ENCODE measurements at places on chromosomes 2 and 18.
A peak's percentile ranks its signal among the peaks of the same experiment; 100 is the strongest.

DNA sequence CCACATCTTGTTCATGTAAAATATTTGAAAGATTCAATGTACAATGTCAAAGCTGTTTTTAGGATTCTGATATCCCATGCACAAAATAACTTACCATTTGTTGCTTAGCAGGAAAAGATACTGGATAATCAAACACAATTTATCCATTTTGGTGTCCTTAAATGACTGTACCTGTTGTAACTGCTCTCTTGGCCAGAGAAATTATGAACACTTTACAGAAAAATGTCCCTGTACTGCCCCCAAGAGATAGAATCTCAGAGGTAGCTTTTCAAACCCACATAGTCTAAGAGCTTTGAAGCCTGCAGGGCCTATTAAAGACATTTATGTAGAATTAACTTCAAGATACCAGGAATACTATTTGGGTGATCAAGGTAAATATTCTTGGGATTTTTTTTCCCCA lies 12.2 kb upstream of the ME2 start:
- DNase-seq: no peak

DNA sequence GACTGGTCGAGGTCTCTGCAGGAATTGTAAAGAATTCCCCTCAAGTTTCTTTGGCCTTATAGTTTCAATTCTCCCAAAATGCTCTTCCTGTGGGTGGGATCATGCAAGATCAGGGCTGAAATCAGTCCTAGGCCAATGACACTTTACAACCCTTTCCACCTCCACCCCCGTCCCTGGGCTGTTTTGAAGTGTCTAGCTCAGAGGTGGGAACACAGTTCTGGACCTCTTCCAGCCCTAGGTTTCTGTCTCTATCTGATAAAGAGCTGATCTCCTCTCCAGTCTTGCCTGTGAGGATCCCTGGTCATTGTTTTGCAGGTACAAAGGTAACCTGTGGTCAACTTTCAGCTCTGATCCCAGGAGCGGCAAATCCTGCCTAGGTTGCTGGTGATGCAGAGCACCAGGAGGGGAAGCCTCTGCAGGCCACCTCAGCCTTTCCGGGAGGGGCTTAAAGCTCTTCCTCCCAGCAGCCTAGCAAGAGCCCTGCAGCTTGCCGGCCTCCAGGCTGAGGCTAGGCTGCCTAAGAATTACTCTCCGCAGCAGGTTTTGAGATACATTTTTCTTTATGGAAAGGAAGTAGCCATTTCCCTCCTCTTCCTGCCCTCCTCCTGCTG lies 69.8 kb upstream of the WIPF1 start:
- no peak for DNase-seq

DNA sequence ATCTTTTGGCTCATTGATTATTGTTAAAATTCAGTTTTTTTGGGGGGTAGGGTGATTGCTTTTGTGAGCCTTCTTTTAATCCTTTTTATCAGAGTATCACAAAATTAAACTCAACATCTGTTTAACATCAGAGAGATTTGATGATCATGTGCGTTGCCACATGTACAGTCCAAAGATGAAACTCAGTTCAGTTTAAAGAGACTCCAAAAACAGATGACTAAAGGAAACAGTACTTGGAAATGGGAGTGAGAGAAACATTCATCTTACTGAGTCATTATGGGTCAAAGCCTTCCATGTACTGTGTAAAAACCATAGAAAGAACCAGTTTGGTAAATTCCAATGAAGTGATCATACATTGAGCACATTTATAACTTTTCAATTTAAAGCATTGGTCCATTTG lies 53.0 kb downstream of the LYPD6 start:
- DNase-seq: no peak

GRCh38 chr18:79867666-79868065 lies 69.9 kb downstream of the KCNG2 start:
- DNase-seq: no peak

DNA sequence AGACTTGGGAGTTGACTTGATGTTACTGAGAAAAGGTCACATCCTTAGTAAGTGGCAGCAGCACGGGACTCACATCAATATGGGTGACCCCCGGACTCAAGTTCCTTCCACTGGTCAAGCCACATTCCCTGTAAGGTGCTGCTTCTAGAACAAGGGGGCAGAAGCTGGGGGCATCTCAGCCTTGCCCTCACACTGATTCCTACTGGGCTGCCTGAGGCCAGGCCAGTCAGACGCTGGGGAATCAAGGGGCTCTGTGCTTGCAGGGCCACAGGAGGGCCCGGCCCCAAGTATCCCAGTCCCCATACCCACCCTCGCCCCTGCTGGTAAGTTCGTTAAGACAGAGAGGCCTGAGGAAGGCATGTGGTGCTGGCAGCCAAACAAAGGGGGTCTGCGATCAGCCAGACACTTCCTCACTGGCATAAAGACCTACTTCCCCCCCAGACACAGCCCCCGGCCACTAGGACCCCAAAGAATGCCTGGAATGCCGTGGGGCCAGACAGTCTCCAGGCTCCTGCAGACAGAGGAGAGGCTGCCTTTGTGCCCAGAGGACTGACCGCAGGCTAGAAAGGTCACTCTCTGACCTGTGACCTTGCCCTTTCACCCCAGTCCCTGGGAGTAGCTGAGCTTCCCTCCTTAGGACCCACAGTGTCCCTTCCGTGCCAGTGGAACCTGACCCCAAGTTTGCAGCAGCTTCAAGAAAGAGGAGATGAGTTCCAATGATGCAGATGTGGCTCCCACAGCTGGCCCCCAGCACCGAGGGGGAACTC lies 83.6 kb downstream of the HS1BP3 start:
- DNase-seq: no peak

DNA sequence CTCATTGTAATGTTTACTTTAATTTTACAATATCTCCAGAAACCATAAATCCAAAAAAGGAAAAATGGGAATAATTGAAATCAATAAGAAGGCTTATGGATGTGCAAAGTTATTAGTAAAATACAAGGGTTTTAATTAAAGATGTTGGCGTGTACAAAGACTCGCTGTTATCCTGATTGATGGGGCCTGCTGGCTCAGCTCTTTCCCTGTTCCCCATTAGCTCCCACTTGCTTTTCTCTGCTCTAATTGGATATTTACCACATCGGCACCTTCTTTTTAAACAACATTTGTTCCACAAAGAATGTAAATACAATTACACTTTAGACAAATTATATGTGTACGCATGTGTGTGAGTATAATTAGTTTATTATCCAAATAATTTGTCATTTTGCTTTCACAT lies 796.6 kb downstream of the ERBB4 start:
- no peak for DNase-seq

GRCh38 chr2:42865884-42866881 lies 73.8 kb upstream of the HAAO start:
- DNase-seq: no peak

DNA sequence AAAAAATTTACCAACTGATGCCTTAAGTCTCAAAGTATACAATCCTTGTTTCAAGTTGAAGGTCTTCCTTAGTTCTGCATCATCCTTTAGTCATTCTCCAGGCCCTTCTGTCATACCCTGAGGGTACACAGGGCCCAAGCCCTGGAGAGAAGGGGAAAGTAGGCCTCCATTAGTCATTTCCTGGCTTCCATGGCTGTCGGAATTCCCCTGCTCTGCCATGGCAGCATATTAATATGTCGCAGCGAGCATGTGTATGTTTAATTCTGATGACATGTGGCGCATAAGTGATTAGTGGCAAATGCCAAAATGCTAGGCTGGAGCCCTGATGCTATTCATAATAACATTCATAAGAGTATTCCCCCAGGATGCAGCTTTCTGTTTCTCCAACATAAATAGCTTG lies 22.1 kb downstream of the GPR39 start:
- DNase-seq: no peak

DNA sequence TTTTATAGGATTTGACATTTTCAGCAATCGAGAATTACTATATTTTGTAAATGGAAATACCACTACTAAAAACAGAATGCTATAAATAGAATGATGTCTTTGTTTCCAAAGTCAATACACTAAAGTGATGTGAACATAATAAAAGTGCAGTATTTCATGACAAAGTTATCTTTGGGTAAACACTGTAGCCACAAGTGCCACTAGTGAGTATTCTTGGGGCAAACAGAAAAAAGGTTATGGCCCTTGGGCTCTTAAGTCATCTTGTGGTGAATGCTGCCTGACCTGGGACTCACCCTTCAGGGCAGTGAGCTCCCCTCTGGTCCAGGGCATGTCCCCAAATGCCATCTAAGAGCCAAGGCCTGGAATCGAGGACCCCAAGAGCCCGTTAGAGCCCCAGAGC lies 99.2 kb upstream of the KYNU start:
- DNase-seq: no peak

GRCh38 chr18:44589693-44590355 lies 90.9 kb upstream of the SETBP1 start:
- no peak for DNase-seq

DNA sequence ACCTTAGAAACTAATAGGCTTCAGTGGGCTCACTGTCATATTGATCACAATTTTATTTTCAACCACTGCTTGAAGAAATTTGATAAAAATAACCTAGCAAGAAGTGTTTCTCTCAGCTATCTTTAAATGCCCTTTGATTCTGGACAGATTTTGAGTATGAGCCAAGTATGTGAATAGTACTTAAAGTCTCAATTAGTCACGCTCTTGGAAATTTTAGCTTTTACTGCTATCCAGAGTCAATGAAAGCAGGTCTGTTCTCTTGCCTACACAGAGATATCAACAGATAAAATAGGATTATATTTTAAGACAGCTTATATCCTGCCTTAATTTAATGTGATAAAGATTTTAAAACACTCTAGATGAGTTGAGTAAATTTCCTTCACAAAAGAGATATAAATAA lies 337.3 kb downstream of the CBLN2 start:
- DNase-seq: no peak

DNA sequence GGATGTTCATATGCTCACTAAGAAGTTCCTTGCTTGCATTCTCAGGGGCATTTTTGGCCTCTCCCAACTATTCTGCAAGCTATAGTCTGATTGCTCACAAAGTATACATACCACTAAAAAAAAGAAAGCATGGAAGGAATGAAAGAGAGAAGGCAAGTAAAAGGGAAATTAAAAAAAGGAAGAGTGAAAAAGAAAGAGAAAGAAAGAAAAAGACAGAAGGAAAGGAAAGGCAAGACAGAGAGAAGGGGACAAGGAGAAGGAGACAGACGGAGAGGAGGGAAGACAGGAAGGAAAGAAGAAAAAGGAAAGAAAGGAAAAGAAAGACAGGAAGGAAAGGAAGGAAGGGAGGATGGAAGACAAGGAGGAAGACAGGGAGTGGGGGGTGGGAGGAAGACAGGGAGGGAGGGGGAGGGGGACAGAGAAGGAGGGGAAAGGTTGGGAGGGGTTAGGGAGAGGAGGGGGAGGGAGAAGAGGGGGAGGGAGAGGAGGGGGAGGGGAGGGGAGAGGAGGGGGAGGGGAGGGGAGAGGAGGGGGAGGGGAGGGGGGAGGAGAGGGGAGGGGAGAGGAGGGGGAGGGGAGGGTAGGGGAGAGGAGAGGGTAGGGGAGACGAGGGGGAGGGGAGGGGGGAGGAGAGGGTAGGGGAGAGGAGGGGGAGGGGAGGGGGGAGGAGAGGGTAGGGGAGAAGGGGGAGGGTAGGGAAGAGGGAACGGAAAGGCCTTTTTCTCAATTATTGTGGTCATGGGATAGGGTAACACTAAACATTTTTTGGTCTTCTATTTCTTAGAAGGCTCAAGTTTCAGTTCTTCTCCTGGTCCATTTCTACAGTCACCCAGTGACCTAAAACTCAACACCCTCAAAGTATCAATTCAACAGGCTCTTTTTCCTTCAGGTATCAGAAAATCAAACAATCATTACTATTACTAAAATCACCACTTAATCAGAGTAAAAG lies 50.7 kb downstream of the CERKL start:
- no peak for DNase-seq

GRCh38 chr18:45044787-45045186 lies 364.1 kb downstream of the SETBP1 start:
- no peak for DNase-seq

- no peak for DNase-seq
Measured at GRCh38 chr2:199428291-199428690, 29.4 kb downstream of the SATB2 start.

GRCh38 chr2:73366060-73366459 lies 19.6 kb upstream of the ALMS1 start:
- DNase-seq: no peak

GRCh38 chr2:216217904-216218260 lies 108.7 kb downstream of the XRCC5 start:
- no peak for DNase-seq

- peak; percentile 65 for DNase-seq
Measured at GRCh38 chr2:96870626-96871255, 861 bp upstream of the SEMA4C start.

GRCh38 chr18:33571998-33572787 lies 5.8 kb upstream of the ASXL3 start:
- DNase-seq: no peak

DNA sequence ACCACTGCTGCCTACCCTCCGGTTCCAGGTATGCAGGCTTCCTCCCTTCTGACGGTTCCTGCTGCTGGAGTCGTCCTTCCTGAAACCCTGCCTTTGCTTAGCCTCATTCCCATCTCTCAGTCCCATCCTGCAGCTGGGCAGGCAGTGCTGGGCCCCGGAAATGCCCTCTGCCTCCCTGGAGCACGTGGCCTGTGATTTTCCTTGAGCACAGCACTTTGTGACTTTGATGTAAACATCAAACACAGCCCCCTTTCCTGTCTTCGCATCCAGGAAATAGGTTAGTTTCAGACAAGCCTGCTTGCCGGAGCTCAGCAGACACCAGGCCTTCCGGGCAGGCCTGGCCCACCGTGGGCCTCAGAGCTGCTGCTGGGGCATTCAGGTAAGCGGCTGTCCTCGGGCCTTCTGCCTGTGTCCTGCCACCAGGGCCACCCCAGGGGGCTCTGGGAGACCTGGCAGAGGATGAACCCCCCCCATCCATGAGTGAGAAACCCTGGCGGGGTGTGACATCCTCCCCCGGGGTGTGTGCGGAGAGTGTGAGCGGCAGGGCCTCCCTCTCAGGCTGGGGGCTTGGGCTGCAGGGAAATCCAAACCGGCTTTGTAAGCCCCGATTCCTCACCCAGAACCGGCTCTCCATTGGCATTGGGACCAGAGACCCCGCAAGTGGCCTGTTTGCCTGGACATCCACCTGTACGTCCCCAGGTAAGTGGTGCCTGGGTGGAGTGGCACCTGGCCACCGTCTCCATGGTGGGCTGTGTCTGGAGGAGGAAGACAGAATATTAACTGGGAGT lies at the start of gene ZAP70:
ZAP70 (plus strand) TSS at position 281 of the 788 bp plus-strand sequence. CDS start 10,461 bp downstream, outside the sequence.
- peak; percentile 61 for DNase-seq

DNA sequence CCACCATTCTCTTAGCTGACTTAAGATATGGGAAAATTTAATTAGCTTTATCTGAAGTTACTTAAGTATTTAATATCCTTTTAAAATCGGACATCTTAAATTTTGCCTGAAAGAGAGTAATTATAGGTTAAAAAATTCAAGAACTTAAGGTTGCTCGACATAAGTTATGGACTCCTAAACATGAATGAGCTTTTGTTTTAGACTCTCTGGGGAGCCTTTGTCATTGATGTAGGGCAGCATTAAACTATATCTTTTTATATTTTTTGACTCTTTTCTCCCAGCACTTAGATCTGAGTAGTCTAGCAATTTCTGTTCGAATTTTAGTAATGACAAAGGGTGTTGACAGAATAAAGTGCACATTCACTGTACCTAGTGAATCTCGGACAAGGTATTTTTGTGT lies 4.7 kb downstream of the PHLPP1 start:
- DNase-seq: no peak

- DNase-seq: no peak
Measured at GRCh38 chr2:234300932-234301823, 195.7 kb downstream of the ARL4C start.
